ENCODE measurements at places on chromosomes 6 and 20. TPM values are rescaled to one million over a fixed set of nuclear protein-coding genes. Genes with fewer than 3 reads are reported as not detected.
A peak's percentile ranks its signal among the peaks of the same experiment; 100 is the strongest.

Gene BNIP5
- total RNA-seq = not detected

Gene PAK1IP1
- total RNA-seq = 11.1 TPM

DNA sequence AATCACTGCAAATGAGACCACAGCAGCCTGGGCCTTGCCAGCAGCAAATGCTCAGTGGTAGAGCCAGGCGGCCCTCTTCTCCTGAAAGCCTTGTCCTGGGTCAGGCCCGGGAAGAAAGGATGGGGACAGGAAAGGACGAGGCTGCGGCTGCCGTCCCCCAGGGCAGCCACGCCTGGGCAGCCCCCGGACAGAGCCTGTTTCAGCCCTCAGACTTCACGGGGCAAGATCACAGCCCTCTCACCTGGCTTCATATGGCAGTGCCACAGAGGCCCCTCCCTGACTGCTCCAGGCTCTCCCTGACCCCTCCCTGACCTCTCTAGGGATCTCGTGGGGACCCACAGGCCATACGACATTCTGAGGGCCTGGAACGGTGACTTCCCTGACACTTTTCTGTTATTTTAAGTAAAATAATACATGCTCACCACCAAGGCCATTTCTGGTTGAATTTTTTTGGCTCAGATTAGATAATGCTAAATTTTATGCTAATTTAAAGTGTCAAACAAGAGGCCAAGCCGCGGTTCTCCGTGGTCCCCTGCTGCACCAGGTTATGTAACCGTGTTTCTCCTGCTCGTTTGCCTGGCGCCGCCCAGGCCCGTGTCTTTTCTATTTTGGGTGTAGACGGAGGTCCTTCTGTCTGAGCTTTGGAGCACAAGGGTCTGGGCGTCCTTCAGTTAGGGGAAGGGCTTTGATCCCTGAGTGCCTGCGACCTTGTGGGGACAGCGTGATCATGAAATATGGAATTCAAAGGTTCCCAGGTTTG is 59.9 kb upstream of the BHLHE23 start:
- no peak for DNase-seq
- H3K4me3 ChIP-seq = no peak overlapping the region
- no peak overlapping the region for H3K27ac ChIP-seq
- H3K4me1 ChIP-seq = no peaks in the 10 kb centered on the region
- H3K36me3 ChIP-seq = no peaks in the 10 kb centered on the region
- peaks cover 16% of the 10 kb centered on the region for H3K27me3 ChIP-seq

- no peak for DNase-seq
- H3K4me3 ChIP-seq = no peak overlapping the region
- no peaks in the 10 kb centered on the region for H3K36me3 ChIP-seq
- H3K27me3 ChIP-seq = no peaks in the 10 kb centered on the region
- no peaks in the 10 kb centered on the region for H3K4me1 ChIP-seq
- no peak overlapping the region for H3K27ac ChIP-seq
Observed at GRCh38 chr6:95819939-95820338, 195.8 kb upstream of the FUT9 start.

GRCh38 chr6:42278131-42278853 is 60.6 kb upstream of the MRPS10 start:
- peak overlapping the region; percentile 87 for H3K27ac ChIP-seq
- peaks cover 4% of the 10 kb centered on the region for H3K36me3 ChIP-seq
- peaks cover 40% of the 10 kb centered on the region for H3K4me1 ChIP-seq
- DNase-seq = no peak

- peaks cover 2% of the 10 kb centered on the region for H3K27me3 ChIP-seq
- DNase-seq = peak; percentile 77
- peak within 1 kb of the TSS; percentile 97 for H3K4me3 ChIP-seq
Observed at GRCh38 chr6:129709769-129710449, at the start of gene ARHGAP18. Gene ARHGAP18, minus strand, starts transcription at chr6:129710177. Its CDS starts 41 bp downstream, at chr6:129710136.

DNA sequence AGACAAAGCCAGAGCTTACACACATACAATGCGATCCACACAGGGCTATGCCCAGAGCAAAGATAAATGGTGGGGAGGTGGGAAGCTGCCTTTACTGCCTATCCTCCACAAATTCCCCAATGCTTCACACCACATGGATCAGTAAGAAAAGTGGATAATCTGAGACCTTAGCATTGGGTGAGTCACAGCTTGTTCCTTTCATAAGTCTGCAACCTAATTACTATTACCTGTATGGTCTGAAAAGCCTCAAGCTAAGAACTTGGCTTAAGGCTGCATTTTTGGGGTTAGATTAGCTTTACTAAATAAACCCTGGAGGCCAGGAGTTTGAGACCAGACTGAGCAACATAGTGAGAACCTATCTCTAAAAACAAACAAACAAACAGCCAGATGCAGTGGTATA is 66.0 kb upstream of the BTBD3 start:
- no peak for DNase-seq
- no peak overlapping the region for H3K27ac ChIP-seq
- H3K4me3 ChIP-seq = no peak overlapping the region
- no peaks in the 10 kb centered on the region for H3K4me1 ChIP-seq
- H3K27me3 ChIP-seq = no peaks in the 10 kb centered on the region

GRCh38 chr6:149423964-149424440 is 23.9 kb downstream of the SUMO4 start:
- H3K27ac ChIP-seq = no peak overlapping the region
- no peak overlapping the region for H3K4me3 ChIP-seq
- H3K36me3 ChIP-seq = no peaks in the 10 kb centered on the region
- no peaks in the 10 kb centered on the region for H3K27me3 ChIP-seq
- H3K4me1 ChIP-seq = peaks cover 2% of the 10 kb centered on the region

All from activated naive CD8-positive, alpha-beta T cell treated with anti-CD3 and anti-CD28 coated beads, Interleukin-2, amount 10 ng/mL, durations not matched to agents 7 days and 5 days (primary cell).